ENCODE measurements at places on chromosomes 12 and 14.

- no peak for DNase-seq
Observed at GRCh38 chr14:57657487-57657886, 163.8 kb upstream of the CCDC198 start.

- DNase-seq: peak; percentile 79
Observed at GRCh38 chr14:70718383-70719118, 76.8 kb downstream of the TTC9 start.

GRCh38 chr14:75697918-75698317 is 36.9 kb downstream of the TTLL5 start:
- DNase-seq: no peak

DNA sequence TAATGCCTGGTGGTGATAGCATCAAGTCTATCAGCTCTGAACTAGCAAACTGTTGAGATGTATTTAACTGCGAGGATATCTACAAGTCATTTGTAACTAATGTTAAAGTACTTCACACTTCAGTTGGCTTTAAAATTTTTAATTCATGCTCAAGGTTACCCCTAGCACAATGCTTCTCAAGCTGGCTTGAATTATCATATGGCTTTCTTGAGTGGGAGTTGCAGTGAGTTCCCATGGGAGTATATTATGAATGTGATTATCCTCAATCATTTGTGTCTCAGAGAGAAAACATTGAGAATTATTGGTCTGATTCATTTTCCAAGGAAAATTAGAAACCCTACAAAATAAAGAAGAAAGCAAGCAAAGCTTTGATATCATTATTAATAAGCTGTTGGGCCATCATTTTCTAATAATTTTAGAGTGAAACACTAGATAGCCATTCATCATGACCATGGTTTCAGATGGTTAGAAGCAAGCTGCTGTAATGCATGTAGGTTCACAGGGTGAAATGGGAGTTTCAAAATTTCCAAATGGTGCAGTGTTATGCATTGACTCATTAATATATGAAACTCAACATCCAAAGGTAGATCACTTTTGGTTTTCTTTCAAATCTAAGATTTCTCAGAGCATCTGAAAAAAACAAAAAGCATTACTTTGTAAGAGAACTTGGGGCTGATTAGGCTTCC is 11.8 kb upstream of the KRAS start:
- no peak for DNase-seq

GRCh38 chr12:62725781-62726180 is 209.2 kb downstream of the PPM1H start:
- DNase-seq: no peak

DNA sequence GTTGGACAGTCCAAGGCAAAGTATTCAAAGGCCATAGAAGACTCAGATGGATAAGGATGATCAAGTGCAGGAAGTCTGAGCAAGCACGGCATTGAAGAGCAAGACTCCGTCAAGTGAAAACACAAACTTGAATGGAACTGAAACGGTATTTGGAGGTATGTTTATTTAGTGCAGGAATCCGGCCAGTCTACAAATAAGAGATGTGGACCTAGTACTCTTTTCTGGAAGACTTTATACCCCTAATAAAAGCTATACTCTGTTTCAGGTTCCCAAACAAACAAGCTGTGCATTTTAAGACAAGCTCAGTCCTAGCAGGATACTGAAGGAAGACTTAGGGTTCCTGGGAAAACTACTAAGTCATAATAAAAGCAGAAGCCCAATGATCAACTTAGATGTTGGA is 100.8 kb upstream of the NEDD1 start:
- no peak for DNase-seq

DNA sequence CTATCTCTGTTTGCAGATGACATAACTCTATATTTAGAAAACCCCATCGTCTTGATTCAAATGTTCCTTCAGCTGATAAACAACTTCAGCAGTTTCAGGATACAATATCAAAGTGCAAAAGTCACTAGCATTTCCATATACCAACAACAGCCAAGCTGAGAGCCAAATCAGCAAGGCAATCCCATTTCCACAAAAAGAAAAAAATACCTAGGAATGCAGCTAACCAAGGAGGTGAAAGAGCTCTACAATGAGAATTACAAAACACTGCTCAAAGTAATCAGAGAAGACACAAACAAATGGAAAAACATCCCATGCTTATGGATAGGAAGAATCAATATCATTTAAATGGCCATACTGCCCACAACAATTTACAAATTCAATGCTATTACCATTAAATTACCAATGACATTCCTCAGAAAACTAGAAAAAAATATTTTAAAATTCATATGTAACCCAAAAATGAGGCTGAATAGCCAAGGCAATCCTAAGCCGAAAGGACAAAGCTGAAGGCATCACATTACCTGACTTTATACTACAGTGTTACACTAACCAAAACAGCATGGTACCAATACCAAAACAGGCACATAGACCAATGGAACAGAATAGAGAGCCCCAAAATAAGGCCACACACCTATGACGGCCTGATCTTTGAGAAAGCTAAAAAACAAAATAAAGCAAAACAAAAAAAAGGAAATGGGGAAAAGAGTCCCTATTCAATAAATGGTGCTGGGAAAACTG is 901.7 kb downstream of the LRFN5 start:
- no peak for DNase-seq

DNA sequence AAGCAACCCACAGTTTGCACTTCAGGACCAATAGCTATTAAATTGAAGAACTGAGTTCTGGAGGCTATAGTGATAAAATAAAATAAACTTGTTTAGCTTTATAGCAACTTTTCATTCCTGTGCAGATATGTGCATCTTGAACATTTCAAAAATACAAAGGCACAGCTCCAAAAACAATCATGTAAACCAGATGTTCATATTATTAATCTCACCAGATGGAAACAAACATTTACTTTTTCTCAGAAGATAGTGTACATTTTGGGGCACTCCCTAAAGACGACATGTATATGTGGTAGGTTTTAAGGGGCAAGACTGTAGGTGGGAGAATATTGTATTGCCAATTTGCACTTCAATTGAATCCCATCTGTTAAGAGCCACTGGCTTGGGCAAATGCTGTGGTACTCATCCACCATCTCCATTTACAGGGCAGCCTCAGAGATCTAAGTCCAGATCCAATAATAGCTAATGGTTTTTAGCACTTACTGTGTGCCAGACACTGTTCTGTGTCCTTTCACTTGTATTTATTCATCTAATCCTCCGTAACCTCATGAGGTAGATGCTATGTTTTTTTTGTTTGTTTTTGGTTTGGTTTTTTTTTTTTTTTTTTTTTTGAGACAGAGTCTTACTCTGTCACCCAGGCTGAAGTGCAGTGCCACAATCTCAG is 49.1 kb downstream of the PTGER2 start:
- no peak for DNase-seq

GRCh38 chr14:31096255-31096654 is 70.1 kb upstream of the STRN3 start:
- no peak for DNase-seq

DNA sequence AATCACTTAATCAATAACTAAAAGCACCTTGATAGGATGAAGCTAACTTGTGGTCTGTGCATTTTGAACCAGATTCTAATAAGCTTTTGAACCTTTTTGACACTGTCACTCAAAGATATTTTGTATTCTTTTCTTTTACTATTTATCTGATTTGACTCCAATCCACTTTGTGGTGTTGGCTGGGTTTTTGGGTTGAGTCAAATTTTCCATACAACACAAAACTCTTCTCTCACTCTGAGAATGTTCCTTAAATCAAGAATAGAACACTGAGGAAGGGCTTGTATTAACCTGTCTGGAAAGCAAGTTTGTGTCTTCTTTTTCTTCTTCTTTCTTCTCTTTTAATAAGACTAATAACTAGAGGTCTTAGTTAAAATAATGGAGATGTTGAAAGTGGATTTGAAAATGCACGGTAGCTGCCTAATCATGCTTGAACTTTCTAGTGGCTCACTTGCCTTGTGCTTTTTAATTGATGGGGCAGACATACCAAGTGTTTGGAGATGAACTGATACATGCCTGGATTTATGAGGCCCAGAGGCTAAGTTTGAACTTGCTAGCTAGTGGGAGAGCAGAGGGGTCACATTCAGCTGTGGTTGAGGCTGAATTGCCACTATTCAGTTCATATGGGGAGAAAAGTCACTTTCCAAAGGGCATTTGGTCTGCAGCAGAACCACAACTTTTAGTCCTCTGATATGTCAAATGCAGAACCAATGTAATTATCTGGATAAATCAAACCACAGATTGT is 93.5 kb upstream of the PTHLH start:
- no peak for DNase-seq

DNA sequence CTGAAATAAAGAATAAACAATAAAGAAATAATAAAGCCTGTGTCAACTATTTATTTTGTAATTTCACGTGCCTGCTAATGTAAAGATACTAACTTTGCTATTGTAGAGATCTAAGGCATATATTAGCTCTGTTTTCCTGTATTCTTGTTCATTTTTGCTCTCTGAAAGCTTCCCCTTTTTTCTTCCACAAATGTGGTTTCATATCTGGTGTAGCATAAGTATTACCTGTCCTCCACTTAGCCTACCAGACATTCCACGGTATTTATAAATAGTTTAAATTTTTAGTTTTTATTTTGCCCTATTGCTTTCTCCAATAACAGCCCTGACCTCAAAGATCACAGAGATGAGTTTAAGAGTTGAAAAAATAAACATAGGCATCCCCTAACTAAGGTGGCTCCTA is 92.6 kb upstream of the ATP2B1 start:
- no peak for DNase-seq

GRCh38 chr12:119758722-119759121 is 90.8 kb downstream of the PRKAB1 start:
- no peak for DNase-seq

- no peak for DNase-seq
Observed at GRCh38 chr14:89641495-89642175, 224.6 kb upstream of the FOXN3 start.

DNA sequence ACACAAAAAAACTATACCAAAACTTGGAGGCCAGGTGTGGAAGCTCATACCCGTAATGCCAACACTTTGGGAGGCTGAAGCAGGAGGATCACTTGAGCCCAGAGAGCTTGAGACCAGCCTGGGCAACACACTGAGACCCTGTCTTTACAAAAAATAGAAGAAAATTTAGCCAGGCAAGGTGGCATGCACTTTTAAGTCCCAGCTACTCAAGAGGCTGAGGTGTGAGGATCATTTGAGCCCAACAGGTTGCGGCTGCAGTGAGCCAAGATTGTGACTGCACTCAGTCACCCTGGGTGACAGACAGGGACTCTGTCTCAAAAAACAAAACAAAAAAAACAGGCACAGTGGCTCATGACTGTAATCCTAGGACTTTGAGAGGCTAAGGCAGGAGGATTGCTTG is 75.4 kb downstream of the RNF34 start:
- DNase-seq: no peak

GRCh38 chr14:55097881-55098560 is 31.0 kb upstream of the LGALS3 start:
- DNase-seq: no peak

GRCh38 chr14:93789228-93790130 is 1.2 kb upstream of the PRIMA1 start:
- DNase-seq: no peak

- DNase-seq: peak; percentile 67
Observed at GRCh38 chr12:71440345-71440762, 756 bp downstream of the LGR5 start.

DNA sequence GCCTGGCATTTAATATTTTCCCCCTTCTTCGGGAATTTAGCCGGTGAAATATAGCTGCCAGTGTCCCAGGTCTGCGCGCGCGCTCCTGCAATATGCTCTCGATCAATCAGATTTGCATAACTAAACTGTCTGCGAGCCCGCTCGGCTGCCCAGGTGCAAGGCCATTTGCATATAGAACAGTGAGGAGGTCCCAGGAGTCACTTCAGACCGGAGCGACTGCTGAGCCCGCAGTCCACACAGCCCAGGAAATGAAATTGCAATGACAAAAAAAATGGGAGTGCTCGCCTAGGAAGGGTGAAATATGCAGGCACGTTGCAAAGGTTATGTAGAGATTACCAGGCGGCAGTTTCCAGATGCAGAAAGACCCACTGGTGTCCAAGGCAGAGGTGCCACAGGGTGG is 228.5 kb downstream of the VRK1 start:
- no peak for DNase-seq

GRCh38 chr12:53042607-53043454 is 7.0 kb upstream of the TNS2 start:
- DNase-seq: no peak

DNA sequence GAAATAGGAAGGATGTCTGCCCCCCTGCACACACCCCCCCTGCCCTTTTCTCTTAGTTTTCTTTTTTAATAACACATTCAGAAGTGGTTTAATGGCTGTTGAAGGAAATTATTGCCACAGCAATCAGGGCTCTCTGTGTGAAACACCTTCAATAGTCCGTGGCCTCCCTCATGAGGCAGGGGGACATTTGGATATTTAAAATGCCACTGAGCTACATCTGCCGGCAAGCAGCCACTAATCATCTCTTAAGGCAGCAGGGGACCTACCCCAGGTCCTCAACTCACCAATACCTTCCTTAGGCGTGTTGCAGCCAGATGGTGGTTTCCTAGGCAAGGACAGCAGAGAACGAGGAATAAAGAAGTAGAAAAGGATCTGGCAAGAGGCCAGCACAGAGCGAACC is 283.2 kb downstream of the TTC8 start:
- no peak for DNase-seq

DNA sequence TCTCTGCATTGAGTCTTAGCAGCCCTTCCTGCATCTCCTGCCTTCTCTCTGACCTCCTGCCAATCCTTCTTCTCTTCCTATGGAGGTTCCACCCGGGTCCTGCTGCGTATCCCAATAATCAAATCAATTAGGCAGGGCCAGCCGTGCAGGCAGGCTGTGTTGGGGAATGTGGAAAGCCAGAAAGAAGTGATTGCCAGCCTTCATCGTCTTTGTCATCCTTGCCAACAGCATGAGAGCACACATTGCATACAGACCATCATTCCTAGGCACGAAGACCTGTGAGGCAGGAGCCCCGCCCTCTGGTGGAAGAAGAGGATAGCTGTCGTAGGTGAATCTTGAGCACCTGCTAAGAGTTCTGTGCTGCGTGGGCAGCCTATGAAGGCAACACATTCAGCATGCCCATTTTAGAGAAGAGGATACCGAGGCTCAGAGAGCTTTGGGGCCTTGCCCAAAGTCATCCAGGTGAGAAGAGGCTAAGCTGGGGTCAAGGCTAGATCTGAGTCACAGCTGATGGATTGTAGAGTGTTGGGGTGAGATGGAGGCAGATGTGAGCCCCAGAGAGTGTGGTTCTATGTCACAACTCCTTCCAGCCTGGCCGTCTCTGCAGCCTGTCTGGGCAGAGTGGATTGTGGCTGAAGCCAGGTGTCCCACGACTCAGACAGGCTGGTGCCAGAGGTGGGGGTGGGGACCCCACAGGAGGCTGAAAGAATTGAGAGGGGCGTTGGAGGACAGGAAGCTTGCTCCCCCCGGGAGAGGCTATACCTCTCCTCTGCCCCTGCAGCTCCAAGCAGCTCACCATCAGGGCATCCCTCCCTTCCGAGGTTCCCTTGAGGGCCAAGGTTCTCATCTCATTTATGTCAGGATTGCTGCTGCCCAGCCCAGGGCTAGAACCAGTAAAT is 12.7 kb downstream of the C14orf132 start:
- DNase-seq: peak; percentile 14

All from LoVo (cell line).